Heart right ventricle (tissue), 16 donors: ENCODE measurements at places on chromosomes 12 and 14.

- DNase-seq = no peak
These were observed 32.0 kb downstream of the ARF6 start for GRCh38 chr14:49924852-49925251.

- no peak for DNase-seq
These were observed 1.1 kb upstream of the RHOF start for GRCh38 chr12:121794534-121795033.

DNA sequence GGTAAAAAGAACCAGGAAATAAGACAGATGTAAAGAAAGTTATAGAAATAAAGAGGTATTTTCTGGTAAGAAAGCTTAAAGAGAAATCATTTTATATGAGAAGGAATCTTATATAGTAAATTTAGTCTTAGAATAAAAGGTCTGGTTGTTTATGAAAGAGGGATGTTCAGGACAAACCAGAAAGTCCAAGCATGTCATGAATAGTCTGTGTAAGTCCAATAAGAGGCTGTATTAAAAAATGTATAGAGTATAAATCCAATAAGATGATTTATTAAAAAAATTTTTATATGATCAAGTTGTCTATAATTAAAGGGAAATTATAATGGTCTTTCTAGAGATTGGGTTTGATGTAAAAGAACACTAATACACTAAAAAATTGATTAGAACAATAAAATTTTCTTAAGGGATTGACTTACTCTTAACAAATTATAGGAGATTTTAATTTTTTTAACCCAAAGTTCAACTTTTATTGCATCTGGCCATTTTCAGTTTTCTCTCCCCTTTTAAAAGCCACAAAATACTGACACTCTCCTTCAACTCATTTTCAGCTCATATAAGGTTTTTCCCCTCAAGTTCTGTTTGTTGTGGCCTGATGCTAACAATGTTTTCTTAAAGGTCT is 35.1 kb downstream of the ST8SIA1 start:
- no peak for DNase-seq

DNA sequence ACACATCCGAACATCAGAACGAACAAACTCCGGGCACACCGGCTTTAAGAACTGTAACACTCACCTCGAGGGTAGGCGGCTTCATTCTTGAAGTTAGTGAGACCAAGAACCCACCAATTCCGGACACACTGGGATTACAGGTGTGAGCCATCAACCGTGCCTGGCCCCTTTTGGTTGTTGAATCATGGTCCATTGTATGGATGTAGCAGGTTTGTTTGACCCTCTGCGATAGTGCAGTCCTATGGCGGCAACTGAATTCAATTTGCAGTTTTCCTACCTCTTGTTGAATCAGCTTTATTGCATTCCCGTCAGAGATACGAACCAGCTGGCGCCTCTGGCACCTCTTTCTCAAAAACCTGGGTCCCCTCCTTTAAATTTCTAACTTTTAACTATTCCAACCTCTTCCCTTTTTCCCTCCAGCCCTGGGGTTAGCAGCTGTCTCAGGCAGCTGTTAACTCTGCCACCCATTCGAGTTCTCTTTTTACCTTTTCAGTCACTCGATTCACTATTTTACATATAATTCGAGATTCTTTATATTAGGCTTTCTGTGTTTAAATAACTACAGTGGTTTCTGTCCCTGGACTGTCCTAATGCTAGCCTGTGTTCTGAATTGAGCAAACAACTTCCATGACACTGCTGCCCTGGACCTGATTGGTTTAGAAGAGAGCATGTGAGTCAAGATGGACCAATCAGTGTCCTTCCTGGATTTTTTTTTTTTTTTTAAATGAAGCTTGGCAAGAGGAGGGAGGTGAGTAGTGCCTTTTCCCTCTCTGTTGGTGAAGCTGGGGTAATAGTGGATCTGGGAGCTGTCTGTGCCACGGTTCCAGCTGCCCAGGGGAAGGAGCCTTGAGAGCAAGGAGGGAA is 261.5 kb downstream of the PCNX1 start:
- DNase-seq = no peak

DNA sequence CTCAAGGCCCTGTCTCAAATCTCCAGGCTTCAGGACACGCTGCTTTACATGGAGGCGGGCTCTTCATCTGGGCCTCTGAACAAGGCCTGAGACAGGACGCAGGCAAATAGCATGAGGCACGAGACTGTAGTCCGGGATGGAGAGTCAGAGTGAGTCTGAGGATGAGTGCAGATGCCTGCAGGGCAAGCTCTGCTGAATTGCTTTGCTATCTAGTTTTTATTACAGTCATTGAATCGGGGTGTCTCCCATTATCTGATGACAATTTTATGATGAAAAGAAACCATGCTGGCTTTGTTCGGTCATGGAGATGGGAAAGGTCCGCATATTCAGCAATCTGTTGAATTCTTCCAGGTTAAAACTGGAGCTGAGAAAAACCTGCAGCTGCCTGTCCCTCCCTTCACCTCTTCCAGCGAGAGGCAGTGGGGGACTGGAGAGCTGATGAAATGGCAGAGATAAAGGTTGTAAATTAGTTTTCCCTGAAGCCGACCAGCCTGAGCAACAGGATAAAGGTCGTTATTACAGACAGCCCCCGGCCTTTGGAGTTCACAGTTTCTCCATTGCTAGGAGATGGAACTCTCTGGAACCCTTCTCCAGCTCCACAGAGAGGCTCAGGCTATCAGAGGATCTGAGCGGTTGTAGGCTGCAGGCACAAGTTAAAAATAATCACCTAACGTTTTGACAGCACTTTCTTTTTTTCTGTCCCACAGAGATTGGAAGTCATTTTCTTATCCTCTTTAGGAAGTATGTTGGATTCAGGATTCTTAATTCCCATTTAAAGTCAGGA is 1.3 kb upstream of the ADGRD1 start:
- no peak for DNase-seq

- peak; percentile 11 for DNase-seq
These were observed 120.0 kb downstream of the RBM19 start for GRCh38 chr12:113845900-113846674.

- DNase-seq = no peak
These were observed 99.7 kb downstream of the TMEM117 start for GRCh38 chr12:43935581-43935980.

DNA sequence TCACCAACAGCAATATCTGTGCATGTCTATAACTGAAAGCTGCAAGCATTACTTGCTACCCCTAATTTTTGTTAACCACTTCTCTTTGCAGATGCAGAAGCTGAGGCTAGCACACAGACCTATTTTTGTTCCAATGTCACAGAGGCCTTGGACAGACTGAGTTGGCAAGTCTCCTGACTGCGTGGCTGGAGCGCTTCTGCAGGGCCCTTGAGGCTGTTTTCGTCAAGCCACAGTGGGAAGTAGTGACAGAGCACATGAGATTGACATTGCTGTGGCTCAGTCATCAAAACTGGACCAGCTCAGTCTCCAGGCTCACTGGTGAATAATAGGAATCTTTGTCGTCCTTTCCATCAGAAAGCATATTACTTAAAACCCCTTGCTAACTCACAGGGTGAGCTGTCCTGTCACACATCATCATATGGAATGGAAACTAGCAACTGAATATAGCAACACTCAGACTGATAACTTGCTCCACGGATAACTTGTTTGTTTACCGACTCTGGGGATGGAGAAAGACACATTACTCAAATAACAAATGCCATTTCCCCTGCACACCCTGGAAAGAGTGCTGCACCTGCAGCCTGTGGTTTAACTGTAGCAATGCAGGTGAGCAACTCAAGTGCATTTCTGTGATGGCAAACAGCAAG is 43.6 kb upstream of the DDX11 start:
- DNase-seq = peak; percentile 76
